ENCODE measurements at places on chromosomes 2 and 18. TPM values are rescaled to one million over a fixed set of nuclear protein-coding genes. Genes with fewer than 3 reads are reported as not detected.

CEBPZOS gene
- total RNA-seq, result 28.9 TPM

FIGN gene
- total RNA-seq, result 5.4 TPM

SGPP2 gene
- total RNA-seq, result 6.5 TPM

TMEM198 gene
- 7.1 TPM for total RNA-seq

NCOA1 gene
- total RNA-seq, result 123 TPM

LYPD6 gene
- 0.80 TPM for total RNA-seq

ATL2 gene
- 53.1 TPM for total RNA-seq

PELI1 gene
- 45.3 TPM for total RNA-seq

MAP2 gene
- total RNA-seq, result 18.7 TPM

PLCD4 gene
- 4.7 TPM for total RNA-seq

GRCh38 chr18:25134861-25135260 lies 217.1 kb downstream of the ZNF521 start:
- no peaks in the 10 kb centered on the region for H3K36me3 ChIP-seq
- DNase-seq, result no peak
- H3K4me1 ChIP-seq, result peaks cover 18% of the 10 kb centered on the region

- H3K27ac ChIP-seq, result peak overlapping the region; percentile 24
- no peaks in the 10 kb centered on the region for H3K27me3 ChIP-seq
- DNase-seq, result no peak
- H3K4me3 ChIP-seq, result no peak overlapping the region
- no peaks in the 10 kb centered on the region for H3K36me3 ChIP-seq
- no peaks in the 10 kb centered on the region for H3K4me1 ChIP-seq
Measured at GRCh38 chr2:19785867-19786266, 115.9 kb downstream of the TTC32 start.

- no peaks in the 10 kb centered on the region for H3K36me3 ChIP-seq
- no peaks in the 10 kb centered on the region for H3K27me3 ChIP-seq
- no peak overlapping the region for H3K27ac ChIP-seq
- no peak overlapping the region for H3K4me3 ChIP-seq
Measured at GRCh38 chr2:60957643-60958042, 59.9 kb upstream of the PEX13 start.

GRCh38 chr2:238973038-238973739 lies 125.3 kb downstream of the TWIST2 start:
- H3K4me3 ChIP-seq, result no peak overlapping the region
- H3K27ac ChIP-seq, result no peak overlapping the region
- DNase-seq, result no peak
- no peaks in the 10 kb centered on the region for H3K4me1 ChIP-seq
- H3K27me3 ChIP-seq, result no peaks in the 10 kb centered on the region

DNA sequence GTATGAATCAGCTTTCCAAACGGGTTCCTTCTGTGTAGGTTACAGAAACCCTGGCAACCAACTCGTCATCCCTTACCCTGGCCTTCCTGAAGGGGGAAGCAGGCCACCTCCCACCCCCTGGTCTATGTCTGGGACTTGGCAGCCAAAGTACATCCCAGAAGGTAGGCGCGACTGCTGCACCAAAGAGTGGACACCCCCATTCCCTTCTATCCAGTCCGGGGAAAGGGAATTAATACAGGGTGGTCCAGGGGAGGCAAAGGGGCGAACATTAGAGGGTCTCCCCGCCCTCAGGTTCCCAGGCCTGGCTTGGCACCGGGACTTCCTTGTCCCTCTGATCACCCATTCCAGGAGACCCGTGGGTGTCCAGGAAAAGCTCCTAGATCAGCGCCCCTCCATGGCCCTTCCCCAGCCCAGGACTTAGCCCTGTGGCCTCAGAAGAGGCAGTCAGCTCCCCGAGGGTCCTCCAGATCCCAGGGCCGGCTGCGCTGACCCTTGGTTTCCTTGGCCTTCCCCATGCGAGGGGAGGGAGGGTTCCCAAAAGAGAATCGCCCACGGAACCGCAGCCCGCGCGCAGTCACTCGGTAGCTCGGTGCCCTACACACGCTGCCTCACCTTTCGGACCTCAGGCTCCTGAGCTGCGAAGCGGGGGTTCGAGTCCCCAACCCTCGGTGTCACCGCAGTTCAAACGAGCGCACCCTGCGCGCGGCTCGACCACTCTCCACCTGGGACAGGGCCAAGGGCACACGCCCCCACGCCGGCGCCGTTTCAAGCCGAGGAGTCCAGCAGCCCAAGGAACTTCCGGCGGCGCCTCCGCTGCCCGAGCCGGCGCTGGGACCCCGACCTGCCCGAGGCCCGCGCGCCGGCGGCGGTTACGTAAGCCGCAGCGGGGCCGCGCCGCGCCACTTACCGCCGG lies at the start of gene PER2:
Gene PER2, minus strand, starts transcription at position 874 of the 913 bp plus-strand sequence. CDS start 10,674 bp downstream, outside the sequence.
- H3K4me1 ChIP-seq, result peaks cover 12% of the 10 kb centered on the region
- DNase-seq, result peak; percentile 88
- H3K36me3 ChIP-seq, result no peaks in the 10 kb centered on the region
- no peaks in the 10 kb centered on the region for H3K27me3 ChIP-seq

DNA sequence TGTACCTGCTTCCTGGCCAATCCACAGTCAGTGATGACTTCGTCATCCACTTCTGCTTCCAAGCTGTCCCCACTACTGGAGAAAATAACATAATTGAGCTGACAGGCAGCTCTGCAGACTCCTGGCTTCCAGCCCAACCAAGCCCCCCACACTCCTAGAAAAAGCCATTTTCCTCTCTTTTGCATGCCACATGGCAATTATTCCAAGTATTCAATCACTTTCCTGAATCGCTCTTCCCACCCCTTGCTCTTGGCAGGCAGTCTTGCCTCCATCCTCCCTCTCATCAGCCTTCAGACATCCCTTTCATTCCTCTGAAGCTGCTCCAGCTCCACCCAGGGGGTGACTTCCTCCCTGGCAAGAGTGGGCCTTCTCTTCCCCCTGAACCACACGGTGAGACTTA lies 14.3 kb upstream of the ST8SIA5 start:
- DNase-seq, result peak; percentile 46
- no peaks in the 10 kb centered on the region for H3K36me3 ChIP-seq
- peaks cover 7% of the 10 kb centered on the region for H3K4me1 ChIP-seq
- no peaks in the 10 kb centered on the region for H3K27me3 ChIP-seq
- H3K27ac ChIP-seq, result no peak overlapping the region

DNA sequence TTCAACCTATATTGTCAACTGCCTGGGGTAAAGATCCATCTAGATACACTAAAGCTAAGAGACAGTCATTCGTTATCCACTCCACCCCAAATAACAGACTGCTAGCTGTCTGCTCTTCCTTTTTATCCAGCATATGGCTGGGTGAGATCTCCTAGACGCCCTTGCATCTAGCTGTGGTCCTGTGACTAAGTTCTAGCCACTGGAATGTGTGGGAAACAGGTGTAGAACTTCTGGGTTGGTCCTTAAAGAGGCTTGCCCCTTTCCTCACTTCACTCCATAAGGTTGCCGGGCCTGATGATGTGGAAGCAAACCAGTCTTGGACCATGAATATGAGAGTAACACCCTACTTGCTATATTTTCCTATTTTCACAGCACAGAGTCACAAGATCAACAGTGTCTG lies 3.2 kb downstream of the COA5 start:
- DNase-seq, result no peak
- H3K27me3 ChIP-seq, result no peaks in the 10 kb centered on the region
- peaks cover 15% of the 10 kb centered on the region for H3K36me3 ChIP-seq
- no peak overlapping the region for H3K4me3 ChIP-seq
- H3K4me1 ChIP-seq, result peaks cover 5% of the 10 kb centered on the region

DNA sequence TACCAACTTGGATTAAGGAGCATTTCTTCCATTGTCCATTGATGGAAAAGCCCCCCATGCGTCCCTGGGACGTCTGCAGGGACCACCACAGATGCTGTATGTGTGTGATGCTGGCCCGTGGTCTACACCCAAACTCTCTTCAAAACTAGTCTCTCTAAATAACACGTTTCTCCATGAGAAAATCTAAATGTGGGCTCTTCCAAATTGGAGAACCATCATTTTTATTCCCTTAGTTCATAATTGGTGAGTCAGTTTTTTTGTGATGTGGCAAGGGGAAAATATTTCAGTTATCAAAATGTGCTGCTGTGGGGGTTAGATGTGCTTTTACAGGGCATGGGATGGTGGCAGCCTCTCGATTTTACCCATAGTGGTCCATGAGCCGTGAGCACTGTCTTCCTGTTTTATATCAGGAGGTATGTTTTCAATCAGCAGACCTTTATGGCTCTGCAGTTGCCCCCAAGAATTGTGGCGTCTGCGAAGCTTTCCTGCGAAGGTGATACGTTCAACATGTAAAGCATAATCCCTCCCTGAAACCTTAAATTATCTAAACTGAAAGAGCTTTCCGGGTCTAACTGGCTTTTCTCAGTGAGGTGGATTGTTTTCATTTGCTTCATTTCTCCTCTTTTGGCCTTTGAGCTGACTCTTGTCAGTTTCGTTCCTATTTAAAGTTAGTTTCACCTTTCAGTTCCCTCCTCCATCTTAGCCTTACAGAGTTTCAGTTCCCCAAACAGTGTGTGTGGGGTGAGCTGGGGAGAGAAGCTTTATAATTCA lies 78.4 kb downstream of the SETBP1 start:
- H3K27me3 ChIP-seq, result no peaks in the 10 kb centered on the region
- no peak for DNase-seq
- peak overlapping the region; percentile 3 for H3K27ac ChIP-seq
- no peaks in the 10 kb centered on the region for H3K36me3 ChIP-seq

- no peaks in the 10 kb centered on the region for H3K27me3 ChIP-seq
- H3K36me3 ChIP-seq, result no peaks in the 10 kb centered on the region
- H3K27ac ChIP-seq, result no peak overlapping the region
- no peak for DNase-seq
Measured at GRCh38 chr18:37317486-37317885, 248.1 kb downstream of the CELF4 start.

DNA sequence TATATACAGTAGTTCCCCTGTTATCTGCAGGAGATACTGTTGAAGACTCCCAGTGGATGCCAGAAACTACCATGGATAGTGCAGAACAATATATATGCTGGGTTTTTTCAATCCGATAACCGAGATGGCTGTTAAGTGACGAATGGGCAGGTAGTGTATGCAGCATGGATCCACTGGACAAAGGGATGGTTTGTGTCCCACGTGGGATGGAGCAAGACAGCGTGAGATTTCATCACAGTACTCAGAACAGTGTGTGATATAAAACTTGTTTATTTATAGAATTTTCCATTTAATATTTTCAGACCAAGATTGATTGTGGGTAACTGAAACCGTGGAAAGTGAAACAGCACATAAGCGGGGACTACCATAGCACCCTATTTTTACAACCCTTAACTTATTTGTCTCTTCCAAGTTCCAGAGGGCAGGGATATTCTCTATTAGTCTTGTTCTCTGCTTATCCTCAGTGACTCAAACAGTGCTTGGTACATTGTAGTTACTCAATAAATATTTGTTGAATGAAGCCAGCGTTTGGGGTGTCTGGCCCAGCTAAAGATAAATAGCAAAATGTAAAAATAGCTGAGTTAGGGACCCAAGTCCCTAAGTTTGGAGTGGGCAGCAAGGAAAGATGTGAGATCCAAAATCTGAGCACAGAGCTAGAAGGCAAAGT lies 50.0 kb downstream of the RHBDD1 start:
- DNase-seq, result no peak
- no peaks in the 10 kb centered on the region for H3K4me1 ChIP-seq
- no peaks in the 10 kb centered on the region for H3K27me3 ChIP-seq
- no peak overlapping the region for H3K4me3 ChIP-seq

- H3K4me1 ChIP-seq, result peaks cover 15% of the 10 kb centered on the region
- no peaks in the 10 kb centered on the region for H3K36me3 ChIP-seq
Measured at GRCh38 chr2:187986390-187987105, 305.1 kb upstream of the GULP1 start.

GRCh38 chr2:30577151-30577550 lies 130.1 kb downstream of the LCLAT1 start:
- peaks cover 3% of the 10 kb centered on the region for H3K36me3 ChIP-seq
- no peaks in the 10 kb centered on the region for H3K27me3 ChIP-seq
- peaks cover 6% of the 10 kb centered on the region for H3K4me1 ChIP-seq
- no peak for DNase-seq
- H3K27ac ChIP-seq, result no peak overlapping the region

- no peaks in the 10 kb centered on the region for H3K36me3 ChIP-seq
- no peaks in the 10 kb centered on the region for H3K27me3 ChIP-seq
- no peak for DNase-seq
- H3K27ac ChIP-seq, result no peak overlapping the region
- H3K4me1 ChIP-seq, result no peaks in the 10 kb centered on the region
- no peak overlapping the region for H3K4me3 ChIP-seq
Measured at GRCh38 chr2:47250586-47251403, 95.7 kb upstream of the STPG4 start.

- no peak overlapping the region for H3K27ac ChIP-seq
- no peak for DNase-seq
- no peaks in the 10 kb centered on the region for H3K4me1 ChIP-seq
- no peaks in the 10 kb centered on the region for H3K36me3 ChIP-seq
Measured at GRCh38 chr18:63697097-63697660, 5.6 kb upstream of the SERPINB11 start.

DNA sequence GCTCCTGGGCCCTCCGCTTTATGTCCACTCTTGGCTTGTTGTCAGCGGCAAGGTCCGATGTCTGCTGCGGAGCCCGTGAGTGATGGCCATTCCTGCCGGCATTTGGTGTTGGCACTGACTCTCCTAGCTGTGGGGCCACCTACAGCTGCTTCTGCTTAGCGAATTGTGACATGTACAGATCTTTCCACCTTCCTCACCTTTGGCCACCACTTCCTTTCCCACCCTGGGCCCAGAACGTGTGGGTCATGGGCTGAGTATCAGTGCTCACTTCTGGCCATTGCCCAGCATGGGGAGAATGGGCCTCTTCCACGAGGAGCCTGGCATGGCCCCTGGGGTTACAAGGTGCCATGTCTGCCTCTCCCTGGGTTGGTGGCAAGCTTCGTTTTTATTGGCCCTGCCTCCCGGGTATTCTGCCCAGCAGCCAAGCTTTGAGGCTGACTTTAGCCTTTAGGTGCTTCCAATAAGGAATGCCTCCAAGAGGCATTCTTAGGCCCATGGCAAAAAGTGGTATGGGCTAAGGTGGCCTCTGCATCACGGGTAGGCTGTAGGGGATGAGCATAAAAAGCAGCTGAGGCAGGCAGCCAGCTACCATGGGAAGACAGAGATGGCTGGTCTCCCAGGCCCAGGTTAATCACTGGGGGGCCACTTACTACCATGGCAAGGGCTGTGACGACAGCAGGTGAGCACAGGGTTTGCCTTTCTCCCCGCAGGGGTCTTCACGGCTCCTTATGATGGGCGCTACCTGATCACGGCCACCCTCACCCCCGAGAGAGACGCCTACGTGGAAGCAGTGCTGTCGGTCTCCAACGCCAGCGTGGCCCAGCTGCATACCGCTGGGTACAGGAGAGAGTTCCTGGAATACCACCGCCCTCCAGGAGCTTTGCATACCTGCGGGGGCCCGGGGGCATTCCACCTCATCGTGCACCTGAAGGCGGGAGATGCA lies 65.8 kb downstream of the EMILIN2 start:
- peaks cover 56% of the 10 kb centered on the region for H3K36me3 ChIP-seq
- no peaks in the 10 kb centered on the region for H3K4me1 ChIP-seq
- no peak overlapping the region for H3K27ac ChIP-seq
- no peak for DNase-seq
- no peaks in the 10 kb centered on the region for H3K27me3 ChIP-seq

GRCh38 chr2:17593841-17594491 lies 53.5 kb downstream of the VSNL1 start:
- peak; percentile 44 for DNase-seq
- no peaks in the 10 kb centered on the region for H3K27me3 ChIP-seq
- no peak overlapping the region for H3K27ac ChIP-seq
- peaks cover 2% of the 10 kb centered on the region for H3K4me1 ChIP-seq
- no peak overlapping the region for H3K4me3 ChIP-seq
- no peaks in the 10 kb centered on the region for H3K36me3 ChIP-seq
